Stimulated activated CD8-positive, alpha-beta memory T cell treated with anti-CD3 and anti-CD28 coated beads, Interleukin-4, amount 100 ng/mL, for 1 hour (primary cell): ENCODE measurements at places on chromosomes 16 and 17.

- DNase-seq: no peak
These were observed 35.4 kb downstream of the MGAT5B start for GRCh38 chr17:76903631-76904030.

- DNase-seq: peak; percentile 15
These were observed 449 bp downstream of the SMCR8 start for GRCh38 chr17:18315562-18315922.

DNA sequence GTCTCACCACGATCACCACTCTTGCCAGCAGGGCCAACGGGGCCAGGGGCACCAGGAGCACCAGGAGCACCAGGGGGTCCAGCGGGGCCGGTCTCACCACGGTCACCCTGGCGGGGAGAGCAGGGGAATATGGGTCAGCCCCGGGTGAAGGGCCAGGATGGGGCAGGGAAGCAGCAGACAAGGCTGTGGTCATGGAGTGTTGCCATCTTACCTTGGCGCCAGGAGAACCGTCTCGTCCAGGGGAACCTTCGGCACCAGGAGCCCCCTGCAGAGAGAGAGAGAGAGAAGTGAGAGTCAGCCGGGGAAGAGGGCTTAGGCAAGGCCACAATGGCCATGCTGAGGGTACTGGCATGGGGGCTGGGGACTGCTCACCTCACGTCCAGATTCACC, 12.9 kb downstream of the COL1A1 start:
- no peak for DNase-seq

DNA sequence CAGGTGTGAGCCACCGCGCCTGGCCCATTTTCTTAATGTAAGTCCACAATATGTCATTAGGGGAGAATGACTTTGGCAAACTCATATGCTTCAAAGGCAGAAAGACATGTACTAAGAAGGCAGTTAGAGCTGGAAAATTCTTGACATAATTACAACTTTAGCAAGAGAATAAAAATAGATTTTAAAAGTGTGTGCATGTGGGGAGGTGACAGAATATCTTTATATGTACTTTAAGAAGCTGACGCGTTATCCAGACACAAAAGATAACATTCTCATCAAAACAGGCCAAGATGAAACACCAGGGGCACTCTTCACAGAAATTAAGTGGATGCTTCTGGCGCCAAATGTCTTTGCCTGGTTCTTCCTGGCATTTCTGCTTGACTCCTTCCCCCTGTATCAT, 28.2 kb downstream of the GJC1 start:
- DNase-seq: no peak

GRCh38 chr17:19590451-19590850, 56.8 kb downstream of the SLC47A1 start:
- no peak for DNase-seq

- no peak for DNase-seq
These were observed 122.2 kb downstream of the IRX5 start for GRCh38 chr16:55052741-55053415.

GRCh38 chr17:45873728-45874127, 20.6 kb upstream of the MAPT start:
- no peak for DNase-seq

- DNase-seq: no peak
These were observed 1.0 kb upstream of the SALL1 start for GRCh38 chr16:51151961-51152663.

GRCh38 chr16:69839798-69840409, 77.8 kb downstream of the WWP2 start:
- DNase-seq: no peak

GRCh38 chr17:1160591-1161390, 19.0 kb downstream of the ABR start:
- DNase-seq: no peak

DNA sequence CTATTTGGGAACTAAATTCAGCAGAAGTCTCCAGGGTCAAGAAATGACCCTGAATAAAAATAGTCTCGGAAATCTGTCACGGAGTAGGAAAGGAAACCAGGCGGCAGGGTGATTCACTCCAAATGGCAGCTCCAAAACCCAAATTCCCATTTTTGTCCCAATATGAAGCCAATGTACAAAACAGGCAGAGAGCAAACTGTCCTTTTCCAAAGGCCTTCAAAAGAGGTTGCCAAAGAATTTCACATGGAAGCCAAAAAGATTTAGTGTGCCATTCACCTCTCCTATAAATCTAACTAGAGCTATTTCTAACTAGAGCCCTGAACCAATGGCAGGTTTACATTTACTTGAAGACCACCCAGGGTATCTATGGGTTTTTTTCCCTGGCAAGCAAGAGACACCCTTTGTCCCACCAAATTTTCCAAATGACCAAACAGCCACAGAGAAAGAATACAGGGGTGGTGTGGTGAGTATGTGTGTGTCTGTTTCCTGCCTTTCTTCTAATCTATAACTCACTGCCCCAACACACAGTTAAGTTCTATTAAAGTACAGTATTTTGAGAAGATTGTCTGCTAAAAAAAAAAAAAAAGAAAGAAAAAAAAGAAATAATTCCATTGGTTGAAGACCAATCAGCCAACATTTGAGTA, 6.8 kb downstream of the MYO1D start:
- DNase-seq: no peak

- no peak for DNase-seq
These were observed 5.3 kb downstream of the ZNF469 start for GRCh38 chr16:88387941-88388627.

GRCh38 chr17:31510308-31511194, 119.1 kb downstream of the RAB11FIP4 start:
- DNase-seq: no peak

- no peak for DNase-seq
These were observed 7.2 kb downstream of the PIPOX start for GRCh38 chr17:29050176-29050575.

DNA sequence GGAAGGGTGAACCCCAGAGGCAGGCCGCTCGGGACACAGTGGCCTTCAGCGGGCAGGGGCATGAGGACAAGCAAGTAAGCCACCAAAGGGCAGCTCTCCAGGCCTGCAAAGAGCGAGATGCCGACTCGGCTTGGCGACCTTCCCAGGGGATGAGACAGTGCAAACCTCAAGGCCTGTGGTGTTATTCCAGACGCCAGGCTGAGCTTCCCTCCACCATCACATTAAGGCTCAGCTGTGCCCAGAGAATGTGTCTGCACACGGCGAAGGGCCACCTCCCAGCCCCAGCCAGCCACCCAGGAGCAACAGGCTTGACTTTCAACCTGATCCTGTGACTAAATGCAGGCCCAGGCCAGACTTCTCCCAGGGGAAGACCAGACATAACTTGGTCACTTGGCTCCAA, 251.4 kb downstream of the SOX9 start:
- DNase-seq: no peak

DNA sequence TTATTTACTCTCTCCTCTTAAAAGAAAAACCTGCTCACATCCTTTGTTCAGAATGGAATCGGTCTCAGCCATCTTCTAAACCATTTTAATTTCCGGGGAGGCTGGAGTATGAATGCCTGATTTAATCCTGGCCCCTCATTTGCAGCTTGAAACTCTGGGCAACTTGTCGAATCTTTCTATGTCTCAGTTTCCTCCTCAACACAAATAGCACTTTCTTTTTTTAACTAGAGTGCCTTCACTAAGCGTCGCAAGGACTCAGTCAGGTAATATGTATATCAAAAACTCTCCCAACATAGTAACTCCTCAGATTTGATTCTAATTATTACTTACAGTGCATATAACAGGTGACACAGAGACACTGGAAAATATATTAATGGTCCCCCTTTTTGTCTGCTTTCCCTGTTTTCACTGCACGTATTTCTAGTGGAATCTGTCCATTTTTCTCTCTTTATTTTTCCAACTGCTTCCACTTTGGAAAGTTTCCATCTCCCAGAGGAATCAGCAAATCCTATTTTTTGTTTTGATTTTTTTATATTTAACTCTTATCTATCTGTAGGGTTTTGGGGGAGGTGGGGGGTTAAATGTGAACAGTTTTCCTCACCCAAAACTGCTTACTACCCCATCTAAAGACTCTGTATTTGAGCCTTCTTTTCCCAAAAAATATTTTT, 18.6 kb downstream of the SNN start:
- DNase-seq: no peak

GRCh38 chr17:82838386-82839063, 1.3 kb downstream of the ZNF750 start:
- no peak for DNase-seq

- DNase-seq: no peak
These were observed 221.4 kb downstream of the MSI2 start for GRCh38 chr17:57477522-57478362.

GRCh38 chr16:88063211-88063773, 112.1 kb downstream of the BANP start:
- no peak for DNase-seq

GRCh38 chr16:9677301-9677653, 505.0 kb downstream of the GRIN2A start:
- DNase-seq: no peak

DNA sequence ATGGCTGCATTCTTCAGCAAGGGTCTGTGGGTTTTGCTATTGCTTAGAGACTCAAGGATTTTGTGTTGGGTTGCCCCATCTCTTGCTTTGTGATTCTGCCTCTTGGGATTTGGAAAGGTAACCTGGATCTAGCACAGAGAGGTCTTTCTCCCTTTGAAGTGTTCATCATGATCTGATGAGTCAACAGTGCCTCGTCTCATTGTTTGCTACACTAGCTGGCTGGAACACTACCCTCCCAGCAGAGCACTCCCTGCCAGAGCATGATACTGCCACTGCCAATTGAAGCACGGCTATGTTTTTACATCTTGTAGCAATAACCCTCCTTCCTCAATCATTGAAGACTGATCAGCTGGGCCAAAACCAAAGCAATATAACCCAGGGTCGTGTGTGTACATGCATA, 361.0 kb downstream of the CDH13 start:
- no peak for DNase-seq

DNA sequence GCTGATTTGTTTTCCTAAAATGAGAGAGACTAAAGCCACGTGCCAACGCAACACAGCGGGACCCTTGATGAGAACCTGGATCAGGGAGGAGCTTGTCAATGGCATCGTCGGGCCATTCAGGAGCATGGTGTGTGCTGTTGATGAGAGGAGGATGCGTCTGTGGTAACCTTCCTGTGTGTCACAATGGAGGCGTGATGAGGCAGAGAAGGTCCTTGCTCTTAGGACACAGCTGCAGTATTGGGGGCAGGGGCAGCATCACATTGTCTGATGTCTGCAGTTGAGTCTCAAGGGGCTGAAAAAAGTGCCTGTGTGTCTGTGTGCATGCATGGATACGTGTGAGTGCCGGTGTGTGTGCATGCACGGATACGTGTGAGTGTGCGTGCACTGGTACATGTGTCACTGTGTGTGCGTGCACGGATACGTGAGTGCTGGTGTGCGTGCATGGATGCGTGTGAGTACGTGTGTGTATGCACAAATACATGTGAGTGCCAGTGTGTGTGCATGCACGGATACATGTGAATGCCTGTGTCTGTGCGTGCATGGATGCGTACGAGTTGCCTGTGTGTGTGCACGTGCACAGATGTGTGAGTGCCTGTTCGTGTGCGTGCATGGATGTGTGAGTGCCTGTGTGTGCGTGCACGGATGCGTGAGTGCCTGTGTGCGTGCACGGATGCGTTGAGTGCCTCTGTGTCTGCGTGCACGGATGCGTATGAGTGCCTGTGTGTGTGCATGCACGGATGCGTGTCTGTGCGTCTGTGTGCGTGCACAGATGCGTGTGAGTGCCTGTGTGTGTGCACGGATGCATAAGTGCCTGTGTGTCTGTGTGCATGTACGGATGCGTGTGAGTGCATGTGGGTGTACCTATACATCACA, 39.3 kb downstream of the BAIAP2 start:
- no peak for DNase-seq

DNA sequence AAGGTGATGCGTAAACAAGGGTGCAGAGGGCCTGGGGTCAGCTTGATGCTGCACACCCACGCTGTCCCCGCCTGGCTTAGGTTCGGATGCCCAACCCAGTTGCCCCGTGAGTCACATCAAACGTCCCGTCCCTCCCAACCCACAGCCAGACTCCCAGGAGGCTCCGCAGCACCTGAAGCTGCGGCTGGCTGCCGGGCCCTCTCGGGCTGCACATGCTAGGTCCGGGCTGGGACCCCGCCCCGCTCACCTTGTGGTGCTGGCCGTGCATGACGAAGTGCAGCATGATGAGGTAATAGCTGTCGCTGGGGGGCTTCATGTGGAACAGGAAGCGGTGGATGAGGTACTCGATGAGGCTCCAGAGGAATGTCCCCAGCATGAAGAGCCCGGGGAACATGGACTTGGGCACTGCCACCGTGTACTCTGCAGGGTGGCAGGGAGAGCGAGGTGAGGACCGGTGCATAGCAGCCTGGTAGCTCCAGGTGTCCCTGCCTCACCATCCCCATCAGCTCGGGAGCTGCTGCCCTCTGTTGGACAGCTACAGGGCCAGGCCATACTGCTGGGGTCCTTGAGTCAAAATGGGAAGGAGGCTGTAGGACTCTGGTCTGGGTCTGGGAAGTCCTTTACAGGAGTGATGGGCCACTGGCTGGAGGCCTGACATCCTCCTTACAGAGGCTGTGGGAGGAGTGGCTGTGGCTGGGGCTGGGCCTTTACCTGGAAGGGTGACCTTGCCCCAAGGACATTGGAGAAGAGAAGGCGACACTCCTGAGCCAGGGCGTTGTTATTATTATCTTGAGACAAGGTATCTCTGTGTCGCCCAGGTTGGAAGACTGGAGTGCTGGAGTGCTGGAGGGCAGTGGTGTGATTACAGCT, 18.3 kb upstream of the MLKL start:
- no peak for DNase-seq

- no peak for DNase-seq
These were observed 10.5 kb upstream of the HEATR6 start for GRCh38 chr17:60089096-60089806.

DNA sequence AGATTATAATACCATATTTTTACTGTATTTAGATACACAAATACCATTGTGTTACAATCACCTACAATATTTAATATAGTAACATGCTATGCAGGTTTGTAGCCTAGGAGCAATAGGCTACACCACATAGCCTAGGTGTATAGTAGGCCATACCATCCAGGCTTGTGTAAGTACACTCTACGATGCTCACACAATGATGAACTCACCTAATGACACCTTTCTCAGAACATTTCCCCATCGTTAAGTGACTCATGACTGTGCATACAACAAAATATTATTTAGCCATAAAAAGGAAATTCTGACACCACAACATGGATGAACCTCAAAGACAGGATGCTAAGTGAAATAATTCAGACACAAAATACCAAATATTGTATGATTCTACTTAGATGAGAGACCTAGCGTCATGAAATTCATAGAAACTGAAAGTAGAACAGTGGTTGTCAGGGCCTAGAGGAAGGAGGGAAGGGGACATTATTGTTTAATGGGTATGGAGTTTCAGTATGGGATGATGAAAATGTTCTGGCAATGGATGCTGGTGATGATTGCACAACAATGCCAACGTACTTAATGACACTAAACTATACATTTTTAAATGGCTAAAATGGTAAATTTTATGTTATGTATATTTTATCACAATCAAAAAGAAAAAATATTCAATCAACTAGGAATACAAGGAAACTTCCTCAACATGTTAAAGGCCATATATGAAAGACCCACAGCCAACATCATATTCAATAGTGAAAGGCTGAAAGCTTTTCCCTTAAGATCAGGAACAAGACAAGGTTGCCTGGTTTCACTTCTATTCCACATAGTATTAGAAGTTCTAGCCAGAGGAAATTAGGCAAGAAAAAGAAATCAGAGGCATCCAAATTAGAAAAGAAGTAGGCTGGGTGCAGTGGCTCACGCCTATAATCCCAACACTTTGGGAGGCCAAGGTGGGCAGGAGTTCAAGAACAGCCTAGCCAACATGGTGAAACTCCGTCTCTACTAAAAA, 5.9 kb upstream of the C16orf87 start:
- no peak for DNase-seq

- no peak for DNase-seq
These were observed 18.7 kb upstream of the BEAN1 start for GRCh38 chr16:66408163-66409048.
